ENCODE measurements at places on chromosomes 5 and 9. TPM values are rescaled to one million over a fixed set of nuclear protein-coding genes. Genes with fewer than 3 reads are reported as not detected.

GRCh38 chr5:147911427-147911826 is 5.1 kb upstream of the C5orf46 start:
- no peak for DNase-seq

DNA sequence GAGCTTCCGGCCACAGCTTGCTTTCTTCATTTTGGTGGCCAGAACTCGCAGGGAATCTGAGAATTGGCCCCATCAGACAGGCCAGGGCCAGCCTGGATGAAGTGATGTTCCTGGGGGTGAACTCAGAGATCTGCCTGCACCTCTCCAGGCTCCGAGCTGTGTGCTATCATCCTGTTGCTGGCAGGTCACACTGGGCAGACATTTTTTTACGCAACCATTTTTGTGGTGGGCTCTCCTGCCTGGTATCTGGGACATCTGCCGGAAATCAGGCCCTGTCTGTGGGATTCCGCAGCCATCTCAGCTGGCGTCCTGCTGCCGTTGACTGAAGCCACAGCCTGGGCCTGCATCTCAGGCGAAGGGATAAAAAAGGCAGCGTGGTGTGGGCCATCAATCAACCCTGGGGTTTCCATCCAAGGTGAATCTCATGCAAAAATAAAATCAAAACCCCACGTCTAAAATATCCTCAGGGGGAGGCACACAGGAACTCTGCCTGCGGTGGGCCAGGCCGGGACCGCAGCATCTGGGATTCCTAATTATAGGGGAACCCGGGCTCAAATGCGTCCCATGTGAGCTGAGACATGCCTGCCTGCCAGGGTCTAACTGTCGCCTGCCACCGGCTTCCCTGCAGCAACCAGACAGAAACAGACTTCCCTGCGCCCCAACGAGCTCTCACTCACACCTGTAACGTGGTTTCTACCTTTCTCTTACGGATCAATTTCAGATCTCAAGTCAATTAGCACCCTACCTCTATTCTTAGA is 174.3 kb downstream of the SYK start:
- DNase-seq = no peak

GRCh38 chr9:105510024-105510423 is 47.9 kb upstream of the FKTN start:
- DNase-seq = no peak

- DNase-seq = no peak
Measured at GRCh38 chr9:98109052-98109451, 10.0 kb downstream of the TRIM14 start.

DNA sequence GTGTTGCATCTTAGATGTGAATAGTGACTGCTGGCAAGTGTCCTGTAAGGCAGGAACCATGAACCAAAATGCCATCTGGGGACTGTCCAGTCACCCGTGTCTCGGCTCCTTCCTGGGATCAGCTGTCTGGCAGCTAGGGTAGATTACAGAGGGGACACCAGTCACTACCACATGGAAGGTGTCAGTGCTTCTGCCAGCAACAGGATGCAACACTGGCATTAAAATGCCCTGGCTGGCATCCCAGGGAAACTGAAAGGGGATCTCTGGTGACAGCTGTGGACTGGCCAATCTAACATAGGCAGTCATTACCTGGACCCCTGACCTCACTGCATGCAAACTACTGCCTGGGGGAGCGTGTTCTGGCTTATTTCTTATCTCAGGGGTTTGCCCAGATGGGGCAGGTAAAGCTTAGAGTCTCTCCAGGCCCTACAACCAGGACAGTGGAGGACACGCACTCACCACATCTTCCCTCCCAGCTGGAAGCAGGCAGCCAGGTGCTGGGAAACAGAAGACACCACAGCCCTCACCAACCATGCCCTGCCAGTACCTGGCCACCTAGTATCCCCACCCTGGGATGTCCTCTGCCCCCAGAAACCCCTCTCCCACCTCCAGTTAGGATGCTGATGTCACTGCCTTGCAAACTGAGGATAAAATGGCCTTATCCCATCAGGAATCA is 83.8 kb downstream of the SEMA4D start:
- no peak for DNase-seq

SOHLH1 gene
- not detected for total RNA-seq

PAPPA gene
- total RNA-seq = 1.1 TPM

SV2C gene
- total RNA-seq = 0.22 TPM

ABLIM3 gene
- total RNA-seq = 134 TPM

GRCh38 chr9:116156621-116157314 is 3.2 kb downstream of the PAPPA start:
- peak; percentile 83 for DNase-seq

GRCh38 chr9:21779397-21779796 is 23.0 kb upstream of the MTAP start:
- no peak for DNase-seq

DNA sequence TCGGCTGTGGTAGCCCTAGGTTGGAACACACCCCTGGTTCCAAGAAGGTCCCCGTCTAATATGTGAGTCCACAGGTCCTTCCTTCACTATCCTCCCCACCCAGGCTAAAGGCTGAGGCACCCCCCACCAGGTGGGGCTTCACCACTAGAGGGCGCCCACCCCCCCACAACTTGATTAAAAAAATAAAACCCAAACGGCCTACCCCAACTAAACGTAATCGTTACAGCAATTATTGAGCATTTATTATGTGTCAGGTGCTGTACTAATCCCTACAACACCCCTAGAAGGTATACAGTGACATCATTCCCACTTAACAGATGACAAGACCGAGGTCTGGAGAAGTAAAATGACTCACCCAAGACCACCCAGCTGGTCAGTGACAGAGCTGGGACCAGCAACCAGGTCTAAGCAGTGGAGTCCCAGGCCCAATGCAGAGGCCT is 65.0 kb downstream of the FGF18 start:
- no peak for DNase-seq

DNA sequence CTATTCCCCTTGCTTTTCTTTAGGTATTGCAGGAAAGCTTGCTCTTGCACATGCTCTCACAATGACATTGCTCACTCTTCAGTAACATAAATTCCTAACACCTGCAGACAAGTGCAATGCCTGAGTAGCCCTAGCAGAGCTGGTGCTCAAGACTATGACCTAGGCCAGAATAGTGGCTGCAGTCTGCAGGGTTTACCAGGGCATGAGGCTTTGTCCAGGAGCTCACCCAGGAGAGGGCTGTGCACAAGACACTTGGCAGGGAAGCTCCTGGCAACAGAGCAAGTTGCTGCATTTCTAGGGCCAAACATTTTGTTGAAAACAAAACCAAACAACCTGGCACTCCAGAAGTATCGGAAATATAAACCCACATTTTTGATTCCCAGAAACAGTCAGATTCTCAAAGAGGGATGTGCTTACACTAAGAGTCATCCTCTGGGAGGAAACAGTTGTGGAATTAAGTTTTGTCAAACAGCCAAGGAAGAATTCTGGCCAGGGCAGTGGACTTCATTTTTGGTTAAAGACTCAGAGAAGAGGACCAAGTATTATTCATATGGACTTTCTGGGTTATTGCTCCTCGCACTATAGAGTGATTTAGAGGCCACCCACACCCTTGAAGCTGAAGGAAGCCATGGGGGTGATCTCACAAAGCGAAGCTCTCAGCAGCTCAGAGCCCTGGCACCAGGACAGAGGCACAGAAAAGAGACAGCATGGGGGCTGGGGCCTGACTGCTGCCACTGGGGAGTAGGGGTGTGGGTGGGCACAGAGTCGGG is 44.9 kb downstream of the MACROH2A1 start:
- DNase-seq = no peak

DNA sequence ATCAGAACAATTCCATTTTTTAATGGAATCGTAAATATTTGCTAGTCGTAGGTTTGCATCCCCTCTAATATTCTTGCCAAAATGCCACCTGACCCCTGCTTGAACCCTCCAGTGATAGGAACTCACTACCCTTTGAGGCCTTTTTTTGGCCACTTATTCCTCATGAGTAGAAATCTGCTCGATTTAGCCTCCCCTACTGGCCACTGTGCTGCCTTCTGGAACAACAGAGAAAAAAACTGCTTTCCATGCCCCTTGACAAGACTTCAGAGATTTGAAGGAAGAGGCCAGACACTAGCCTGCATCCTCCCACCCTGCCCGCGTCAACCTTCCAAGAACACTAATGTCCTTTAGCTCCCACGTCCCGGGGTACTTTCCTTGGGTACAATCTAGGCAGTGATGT is 4.1 kb downstream of the CCDC69 start:
- DNase-seq = no peak

DNA sequence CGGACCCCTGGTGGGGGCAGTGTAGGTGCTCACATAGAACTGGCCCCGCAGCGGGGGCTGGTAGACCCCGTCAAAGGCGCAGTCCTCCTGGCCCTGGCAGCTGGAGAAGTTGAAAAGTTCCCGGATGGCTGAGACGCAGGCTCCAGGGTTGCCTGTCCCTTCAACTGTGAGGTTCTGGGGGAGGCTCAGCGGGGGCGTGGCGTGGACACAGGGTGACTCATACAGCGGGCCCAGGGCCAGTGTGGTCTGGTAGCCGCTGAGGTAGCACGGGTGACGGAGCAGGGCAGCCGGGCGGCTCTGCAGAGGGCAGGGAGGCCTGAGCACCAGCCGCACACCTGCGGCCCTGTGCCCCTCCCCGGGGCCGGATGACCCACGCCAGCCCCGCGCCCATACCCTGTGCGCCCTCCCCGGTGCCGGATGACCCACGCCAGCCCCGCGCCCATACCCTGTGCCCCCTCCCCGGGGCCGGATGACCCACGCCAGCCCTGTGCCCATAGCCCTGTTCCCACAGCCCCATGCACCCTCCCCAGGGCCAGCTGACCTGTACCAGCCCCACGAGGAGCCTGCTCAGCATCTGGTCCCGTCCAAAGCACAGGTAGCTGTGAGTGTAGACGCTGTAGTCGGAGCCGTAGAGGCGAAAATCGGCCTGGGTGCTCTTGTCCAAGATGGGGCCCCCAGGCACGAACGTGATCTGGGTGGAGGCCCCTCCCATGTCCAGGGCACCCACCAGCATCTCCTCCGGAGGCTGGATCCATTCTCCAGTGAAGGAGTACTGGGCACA is 5.0 kb downstream of the ENTPD8 start:
- no peak for DNase-seq

RAB3C gene
- 0.92 TPM for total RNA-seq

DNA sequence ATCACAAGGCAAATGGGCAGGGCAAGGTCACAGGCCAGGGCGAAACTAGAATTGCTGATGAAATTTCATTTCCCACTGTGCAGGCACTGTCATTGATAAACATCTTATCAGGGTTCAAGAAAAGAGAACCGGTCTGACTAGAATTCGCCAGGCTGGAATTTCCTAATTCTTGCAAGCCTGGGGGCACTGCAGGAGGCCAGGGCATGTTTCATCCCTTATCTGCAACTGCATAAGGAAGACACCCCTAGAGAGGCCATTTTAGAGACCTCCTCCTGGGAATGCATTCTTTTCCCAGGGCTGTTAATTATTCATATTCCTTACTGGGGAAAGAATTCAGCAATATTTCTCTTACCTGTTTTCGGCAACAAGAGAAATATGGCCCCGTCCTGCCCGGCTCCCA is 266.2 kb upstream of the CYLC2 start:
- no peak for DNase-seq

C9orf50 gene
- total RNA-seq = not detected

DNA sequence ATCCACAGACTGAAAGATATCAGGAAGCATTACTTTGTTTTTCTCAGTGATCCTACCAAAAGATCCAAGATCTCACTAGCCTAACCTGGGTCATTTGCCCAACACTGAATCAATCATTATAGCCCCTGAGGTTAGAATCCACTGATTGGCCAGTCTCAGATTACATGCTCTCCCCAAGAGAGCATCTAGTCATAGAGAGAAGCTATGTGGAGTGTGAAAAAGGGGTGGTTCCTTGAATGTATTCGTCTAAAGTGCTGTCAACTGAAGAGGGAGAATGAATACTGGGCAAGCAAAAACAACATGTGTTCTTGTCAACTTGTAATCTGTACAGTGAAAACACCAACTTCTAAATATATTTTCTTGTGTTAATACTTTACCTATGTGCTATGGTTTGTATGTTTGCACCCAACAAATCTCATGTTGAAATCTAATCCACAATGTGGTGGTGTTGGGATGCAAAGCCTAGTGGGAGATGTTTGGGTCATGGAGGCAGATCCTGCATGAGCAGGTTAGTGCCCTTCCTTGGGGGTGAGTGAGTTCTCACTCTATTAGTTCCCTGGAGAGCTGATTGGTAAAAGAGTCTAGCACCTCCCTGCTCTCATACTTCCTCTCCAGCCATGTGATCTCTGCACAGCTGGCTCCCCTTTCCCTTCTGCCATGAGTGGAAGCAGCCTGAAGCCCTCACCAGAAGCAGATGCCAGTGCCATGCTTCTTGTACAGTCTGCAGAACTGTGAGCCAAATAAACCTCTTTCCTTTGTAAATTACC is 60.3 kb upstream of the PJA2 start:
- no peak for DNase-seq

Measured in Right ventricle myocardium inferior (tissue), 1 donor.